Kidney (tissue), 22 donors: ENCODE measurements at places on chromosomes 11 and 22. TPM values are rescaled to one million over a fixed set of nuclear protein-coding genes. Genes with fewer than 3 reads are reported as not detected.

DNA sequence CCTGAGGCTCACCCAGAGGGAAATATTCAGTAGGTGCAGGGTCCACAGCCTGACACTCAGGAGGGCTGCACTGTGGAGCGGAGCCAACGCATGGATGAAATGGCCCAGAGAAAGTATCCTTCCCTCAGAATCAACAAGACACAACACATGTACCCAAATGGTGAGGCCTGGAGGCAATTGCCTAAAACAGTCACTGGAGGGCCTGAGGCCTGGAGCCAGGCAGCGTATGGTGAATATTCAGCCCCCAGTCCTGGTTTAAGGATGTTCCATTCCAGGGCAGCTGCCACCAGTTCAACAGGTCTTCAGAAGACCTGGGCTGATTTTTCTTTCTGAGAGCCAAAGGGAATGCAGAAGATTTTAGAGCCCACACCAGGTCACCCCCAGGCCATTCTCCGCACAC, 264.8 kb downstream of the INSC start:
- no peaks in the 10 kb centered on the region for H3K36me3 ChIP-seq
- no peak overlapping the region for H3K4me3 ChIP-seq
- no peak overlapping the region for H3K27ac ChIP-seq
- no peaks in the 10 kb centered on the region for H3K27me3 ChIP-seq

- H3K4me1 ChIP-seq, result no peaks in the 10 kb centered on the region
- no peaks in the 10 kb centered on the region for H3K27me3 ChIP-seq
- peak; percentile 66 for DNase-seq
- no peak overlapping the region for H3K4me3 ChIP-seq
- no peak overlapping the region for H3K27ac ChIP-seq
These were observed 59.4 kb downstream of the BRD1 start for GRCh38 chr22:49768077-49768910.

GRCh38 chr22:40449676-40450035, 79.3 kb downstream of the SGSM3 start:
- no peaks in the 10 kb centered on the region for H3K27me3 ChIP-seq
- no peak overlapping the region for H3K4me3 ChIP-seq
- H3K36me3 ChIP-seq, result no peaks in the 10 kb centered on the region
- H3K4me1 ChIP-seq, result no peaks in the 10 kb centered on the region
- no peak overlapping the region for H3K27ac ChIP-seq

GRCh38 chr22:24423519-24424000, 3.8 kb upstream of the ADORA2A start:
- H3K36me3 ChIP-seq, result no peaks in the 10 kb centered on the region
- no peak overlapping the region for H3K4me3 ChIP-seq
- DNase-seq, result peak; percentile 73
- H3K4me1 ChIP-seq, result peaks cover 11% of the 10 kb centered on the region
- peaks cover 3% of the 10 kb centered on the region for H3K27me3 ChIP-seq
- H3K27ac ChIP-seq, result no peak overlapping the region

DNA sequence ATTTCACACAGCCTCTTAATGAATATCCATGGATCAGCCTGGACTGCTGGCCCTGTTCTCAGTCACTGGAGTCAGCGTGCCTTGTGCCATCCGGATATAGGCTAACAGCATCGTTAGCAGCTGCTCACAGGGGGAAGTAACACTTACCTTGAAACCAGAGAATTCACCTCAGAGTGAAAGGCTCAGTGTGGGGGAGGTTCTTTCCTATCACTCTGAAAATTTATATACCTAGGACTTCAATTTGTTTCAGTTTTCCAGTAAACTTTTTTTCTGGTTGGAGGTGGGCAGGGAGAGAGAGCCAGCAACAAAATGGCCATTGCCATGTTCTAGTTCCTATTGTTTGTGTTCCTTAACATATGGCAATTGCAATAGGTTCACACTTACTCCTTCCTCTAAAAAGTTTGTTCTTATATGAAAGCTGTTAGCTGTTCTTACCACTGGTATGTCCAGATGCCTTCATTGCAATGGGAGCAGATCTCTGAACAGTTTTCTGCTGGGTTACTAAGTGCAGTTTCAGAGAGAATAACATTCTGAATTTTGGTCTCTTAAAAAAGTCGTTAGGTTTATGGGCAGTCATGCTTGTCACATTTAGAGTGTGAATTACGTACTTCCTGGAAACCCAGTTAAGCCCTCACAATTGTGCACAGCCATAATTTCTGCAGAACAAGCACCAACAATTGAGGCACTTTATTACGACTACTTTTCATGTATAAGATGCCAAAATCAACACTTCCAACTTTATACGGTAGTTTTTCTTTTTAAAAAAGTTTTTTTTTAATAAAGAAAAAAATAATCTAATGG, 247.6 kb downstream of the CADM1 start:
- no peaks in the 10 kb centered on the region for H3K36me3 ChIP-seq
- H3K4me3 ChIP-seq, result no peak overlapping the region

GRCh38 chr22:30561402-30562189, 12.9 kb downstream of the GAL3ST1 start:
- H3K4me1 ChIP-seq, result peaks cover 13% of the 10 kb centered on the region
- H3K27ac ChIP-seq, result no peak overlapping the region
- no peak overlapping the region for H3K4me3 ChIP-seq
- H3K27me3 ChIP-seq, result no peaks in the 10 kb centered on the region
- DNase-seq, result no peak
- H3K36me3 ChIP-seq, result no peaks in the 10 kb centered on the region

- no peak overlapping the region for H3K27ac ChIP-seq
- no peaks in the 10 kb centered on the region for H3K36me3 ChIP-seq
- DNase-seq, result no peak
- H3K4me3 ChIP-seq, result no peak overlapping the region
- peaks cover 2% of the 10 kb centered on the region for H3K4me1 ChIP-seq
These were observed 1.5 kb downstream of the SLC35F2 start for GRCh38 chr11:107856981-107857517.

DNA sequence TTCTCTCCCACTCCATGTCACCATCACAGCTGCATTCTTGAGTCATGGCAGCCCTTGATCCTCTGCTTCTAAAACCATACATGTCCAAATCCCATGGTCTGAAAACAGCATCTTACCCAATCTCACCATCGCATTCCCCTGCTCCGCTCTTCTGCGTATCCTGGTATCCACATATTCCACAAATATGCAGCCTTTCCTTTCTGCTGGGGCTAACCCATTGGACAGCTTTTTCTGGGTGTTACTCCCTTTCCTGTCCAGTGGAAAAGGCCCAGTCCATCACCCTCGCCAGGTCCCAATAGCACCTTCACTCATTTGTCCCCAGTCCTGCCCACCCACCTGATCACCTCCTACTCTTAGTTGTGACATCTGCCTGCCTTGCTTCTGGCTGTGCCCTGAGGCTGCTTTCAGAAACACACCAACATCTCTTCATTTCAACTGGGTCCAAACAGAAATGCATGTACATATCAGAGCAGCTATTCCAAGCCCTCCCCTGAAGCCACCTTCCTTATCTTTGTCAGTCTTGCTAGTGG, 237.6 kb upstream of the TBCEL start:
- H3K36me3 ChIP-seq, result no peaks in the 10 kb centered on the region
- no peak overlapping the region for H3K27ac ChIP-seq
- H3K4me1 ChIP-seq, result no peaks in the 10 kb centered on the region
- DNase-seq, result no peak

DNA sequence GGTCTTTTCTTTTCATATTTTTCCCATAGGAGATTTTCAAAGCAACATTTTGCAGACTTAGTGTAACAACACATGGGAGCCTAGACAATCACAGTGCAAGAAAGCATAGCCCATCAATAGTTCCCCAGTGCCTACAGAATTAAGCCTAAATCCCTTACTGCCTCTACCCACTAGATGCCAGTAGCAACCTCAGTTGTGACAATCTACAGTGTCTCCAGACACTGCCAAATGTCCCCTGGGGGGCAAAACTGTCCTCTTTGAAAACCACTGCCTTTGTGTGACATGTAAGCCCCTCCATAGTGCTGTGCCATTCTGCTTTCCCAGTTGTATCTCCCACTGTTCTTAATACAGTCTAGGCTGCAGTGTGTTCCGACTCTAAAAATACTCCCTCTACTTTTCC, 1329.0 kb downstream of the LRRC4C start:
- DNase-seq, result peak; percentile 25
- H3K36me3 ChIP-seq, result no peaks in the 10 kb centered on the region
- no peaks in the 10 kb centered on the region for H3K27me3 ChIP-seq
- H3K4me1 ChIP-seq, result no peaks in the 10 kb centered on the region
- no peak overlapping the region for H3K27ac ChIP-seq

- H3K27me3 ChIP-seq, result no peaks in the 10 kb centered on the region
- no peaks in the 10 kb centered on the region for H3K4me1 ChIP-seq
- DNase-seq, result no peak
- no peak overlapping the region for H3K4me3 ChIP-seq
- no peaks in the 10 kb centered on the region for H3K36me3 ChIP-seq
These were observed 50.0 kb downstream of the RBX1 start for GRCh38 chr22:41000941-41001721.

GRCh38 chr11:72217841-72218240, 1.2 kb downstream of the FOLR2 start:
- no peak for DNase-seq
- no peak overlapping the region for H3K27ac ChIP-seq
- no peak overlapping the region for H3K4me3 ChIP-seq

GRCh38 chr11:61392981-61393595, 701 bp downstream of the TMEM216 start:
- no peaks in the 10 kb centered on the region for H3K27me3 ChIP-seq
- peak; percentile 46 for DNase-seq
- H3K36me3 ChIP-seq, result peaks cover 6% of the 10 kb centered on the region
- peak overlapping the region; percentile 86 for H3K4me3 ChIP-seq
- H3K27ac ChIP-seq, result peak overlapping the region; percentile 72
- H3K4me1 ChIP-seq, result peaks cover 8% of the 10 kb centered on the region

GRCh38 chr11:14519597-14519916, 629 bp downstream of the PSMA1 start:
- peaks cover 9% of the 10 kb centered on the region for H3K36me3 ChIP-seq
- DNase-seq, result no peak
- H3K27me3 ChIP-seq, result no peaks in the 10 kb centered on the region
- H3K4me3 ChIP-seq, result peak overlapping the region; percentile 99
- peak overlapping the region; percentile 88 for H3K27ac ChIP-seq

DNA sequence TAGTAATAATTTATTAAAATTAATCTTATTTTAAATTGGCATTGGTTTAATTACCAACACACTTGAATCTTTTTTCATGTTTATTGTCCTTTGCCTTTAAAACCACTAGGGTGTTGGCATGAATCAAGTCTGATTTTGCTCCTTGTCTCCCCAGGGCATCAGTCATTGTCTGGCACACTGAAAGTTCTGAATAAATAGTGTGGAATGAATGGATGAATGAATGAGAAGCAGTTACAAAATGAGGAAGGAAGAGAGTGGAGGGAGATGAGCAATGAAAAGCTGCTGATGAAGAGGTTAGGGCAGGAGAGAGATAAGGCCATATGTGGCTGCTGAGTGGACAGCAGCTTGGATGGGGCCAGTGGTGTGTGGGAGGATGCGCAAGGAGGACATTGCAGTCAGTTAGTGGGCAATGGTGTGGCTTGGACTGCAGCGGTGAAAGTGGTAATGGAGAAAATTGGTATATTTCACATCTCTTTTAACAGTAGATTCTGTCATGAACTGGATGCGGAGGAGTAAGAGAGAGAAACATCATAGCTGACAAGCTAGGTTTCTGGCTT, 132.0 kb downstream of the SPON1 start:
- H3K36me3 ChIP-seq, result no peaks in the 10 kb centered on the region
- H3K27me3 ChIP-seq, result no peaks in the 10 kb centered on the region
- H3K4me3 ChIP-seq, result no peak overlapping the region
- H3K4me1 ChIP-seq, result no peaks in the 10 kb centered on the region
- H3K27ac ChIP-seq, result no peak overlapping the region

GRCh38 chr22:31504282-31504681, 7.9 kb downstream of the SFI1 start:
- H3K4me1 ChIP-seq, result no peaks in the 10 kb centered on the region
- DNase-seq, result no peak
- H3K27ac ChIP-seq, result no peak overlapping the region
- H3K4me3 ChIP-seq, result no peak overlapping the region

Gene GTPBP1
- 52.0 TPM for total RNA-seq

Gene MPPED2
- 12.9 TPM for total RNA-seq

Gene MRGPRE
- total RNA-seq, result 0.22 TPM

Gene ZPR1
- total RNA-seq, result 40.2 TPM

Gene FAM227A
- 3.4 TPM for total RNA-seq

Gene OR51E1
- 1.4 TPM for total RNA-seq

Gene DGCR6
- total RNA-seq, result 1.7 TPM

Gene ZNF215
- total RNA-seq, result 6.4 TPM

Gene C11orf16
- total RNA-seq, result 0.91 TPM

Gene CLDN5
- 48.4 TPM for total RNA-seq

Gene CNGA4
- 0.22 TPM for total RNA-seq
